Activated T-helper 2 cell treated with anti-CD3 and anti-CD28 coated beads, Interferon-gamma antibody, Interleukin-2, Interleukin-4, amounts not matched to agents 10 μg/mL and 5 μg/mL and 100 μg/mL, durations not matched to agents 14 hours and 24 hours and 36 hours (primary cell): ENCODE measurements at places on chromosomes 3 and 15. TPM values are rescaled to one million over a fixed set of nuclear protein-coding genes. Genes with fewer than 3 reads are reported as not detected.

GRCh38 chr3:11736136-11736833 lies 92.6 kb upstream of the VGLL4 start:
- H3K27ac ChIP-seq, result no peak overlapping the region
- peaks cover 5% of the 10 kb centered on the region for H3K27me3 ChIP-seq
- DNase-seq, result no peak
- H3K4me1 ChIP-seq, result peaks cover 2% of the 10 kb centered on the region
- H3K4me3 ChIP-seq, result no peak overlapping the region
- H3K36me3 ChIP-seq, result no peaks in the 10 kb centered on the region

Gene HGD
- 0.14 and 0.76 TPM in 2 replicates for total RNA-seq

- no peak overlapping the region for H3K4me3 ChIP-seq
- DNase-seq, result no peak
- H3K36me3 ChIP-seq, result peaks cover 67% of the 10 kb centered on the region
- H3K27me3 ChIP-seq, result no peaks in the 10 kb centered on the region
- no peak overlapping the region for H3K27ac ChIP-seq
These were observed 31.8 kb downstream of the CTSH start for GRCh38 chr15:78913012-78913411.

DNA sequence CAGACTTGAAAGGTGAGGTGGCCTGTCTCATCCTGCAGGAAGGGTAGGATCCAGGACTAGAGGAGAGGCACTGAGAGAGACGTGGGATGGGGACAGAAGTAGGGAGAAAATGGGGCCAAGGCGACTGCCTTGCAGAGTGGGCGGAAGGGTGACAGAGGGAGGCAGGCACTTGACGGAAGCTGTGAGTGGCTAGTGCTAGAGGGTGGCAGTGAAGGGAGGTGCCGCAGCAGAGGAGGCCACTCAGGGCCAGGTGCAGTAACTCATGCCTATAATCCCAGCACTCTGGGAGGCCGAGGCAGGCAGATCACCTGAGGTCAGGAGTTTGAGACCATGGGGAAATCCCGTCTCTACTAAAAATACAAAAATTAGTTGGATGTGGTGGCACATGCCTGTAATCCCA lies 7.3 kb downstream of the CCDC33 start:
- H3K4me1 ChIP-seq, result no peaks in the 10 kb centered on the region
- no peaks in the 10 kb centered on the region for H3K36me3 ChIP-seq
- DNase-seq, result no peak
- H3K27ac ChIP-seq, result no peak overlapping the region
- H3K27me3 ChIP-seq, result peaks cover 20% of the 10 kb centered on the region

DNA sequence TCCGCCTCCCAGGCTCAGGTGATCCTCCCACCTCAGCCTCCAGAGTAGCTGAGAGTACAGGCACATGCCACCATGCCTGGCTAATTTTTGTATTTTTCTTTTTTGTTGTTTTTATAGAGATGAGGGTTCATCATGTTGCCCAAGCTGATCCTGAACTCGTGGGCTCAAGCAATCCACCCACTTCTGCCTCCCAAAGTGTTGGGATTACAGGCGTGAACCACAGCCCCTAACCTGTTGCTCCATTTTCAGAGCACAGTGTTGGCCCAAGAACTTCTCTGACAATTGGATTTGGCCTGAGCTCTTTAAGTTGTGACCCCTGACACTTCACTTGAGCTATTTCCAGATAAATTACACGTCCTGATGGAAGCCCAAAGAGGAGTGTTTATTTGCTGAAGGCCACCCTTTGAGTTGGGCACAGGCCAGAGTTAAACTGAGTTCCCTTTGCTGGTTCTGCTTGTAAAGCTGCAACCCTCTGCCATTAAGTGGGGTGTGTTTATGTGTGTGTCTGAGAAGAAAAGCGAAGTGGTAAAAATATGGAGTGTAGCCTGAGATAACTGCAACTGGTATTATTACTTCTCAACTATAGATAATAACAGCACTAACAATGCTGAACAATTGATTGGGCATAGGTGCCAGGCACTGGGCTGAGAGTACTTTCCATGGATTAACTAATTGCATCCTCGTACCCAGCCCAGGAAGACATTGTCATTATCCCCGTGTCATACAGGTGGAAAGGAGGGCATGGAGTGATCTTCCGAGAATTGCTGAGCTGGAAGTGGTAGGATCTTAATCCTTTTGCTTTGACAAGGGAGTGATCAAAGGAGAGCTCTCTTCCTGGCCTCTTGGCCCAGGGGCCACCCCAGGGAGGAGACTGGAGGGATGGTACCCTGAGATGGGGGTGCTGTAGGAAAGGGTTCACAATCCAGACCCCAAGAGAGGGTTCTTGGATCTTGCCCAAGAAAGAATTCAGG lies 91.5 kb upstream of the PROK2 start:
- no peaks in the 10 kb centered on the region for H3K36me3 ChIP-seq
- DNase-seq, result no peak
- H3K4me1 ChIP-seq, result peaks cover 29% of the 10 kb centered on the region
